HFFc6 (cell line): ENCODE measurements at places on chromosomes 1 and 21.

DNA sequence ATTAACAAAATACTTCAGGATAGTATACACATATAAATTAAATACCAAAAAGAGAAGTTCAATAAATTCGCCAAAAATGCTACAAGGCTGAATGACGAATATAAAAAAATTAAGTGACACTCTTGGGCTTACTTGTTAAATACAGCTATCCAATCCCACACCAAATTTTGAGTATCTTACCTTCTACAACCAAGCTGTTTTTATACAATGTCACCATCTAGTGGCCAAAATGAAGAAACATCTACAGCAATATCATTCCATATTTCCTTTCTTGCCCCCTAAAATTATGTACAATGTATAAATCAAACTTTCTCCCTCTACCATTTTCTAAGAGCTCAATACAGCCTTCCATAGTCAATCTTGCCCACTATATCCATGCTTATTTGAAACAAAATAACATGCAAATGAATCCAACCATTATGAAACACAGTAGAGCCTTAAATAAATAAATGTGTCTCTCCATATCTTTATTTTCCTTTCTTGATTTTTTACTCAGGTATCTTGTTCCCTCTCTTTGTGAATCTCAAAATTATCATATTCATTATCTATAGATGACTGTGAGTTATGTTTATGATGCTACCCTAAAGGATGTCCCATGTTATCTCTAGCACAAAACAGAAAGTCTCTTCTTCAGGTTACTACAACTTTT is 86.3 kb downstream of the ACBD6 start:
- peak; percentile 32 for DNase-seq

GRCh38 chr1:184843732-184844495 is 89.3 kb upstream of the EDEM3 start:
- no peak for DNase-seq

DNA sequence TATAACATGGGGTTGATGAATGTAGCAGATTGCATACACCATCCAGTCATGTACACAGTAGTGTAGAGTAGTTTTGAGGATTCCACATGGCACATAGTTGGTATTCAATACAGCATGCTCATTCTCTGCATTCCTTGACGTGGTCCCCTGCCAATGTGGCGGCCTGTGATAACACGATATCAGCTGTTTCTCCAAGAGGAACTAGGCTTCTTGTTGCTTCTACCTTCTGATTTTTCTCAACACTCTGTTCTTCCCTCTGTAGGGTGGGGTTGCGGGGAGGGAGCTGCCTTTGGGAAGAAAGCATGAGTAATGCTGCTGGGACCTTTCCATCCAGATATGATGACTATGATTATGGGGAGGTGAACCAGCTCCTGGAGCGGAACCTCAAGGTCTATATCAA is 19.4 kb downstream of the SESN2 start:
- DNase-seq, result no peak

- no peak for DNase-seq
Measured at GRCh38 chr21:25215698-25216384, 391.4 kb downstream of the MRPL39 start.

- DNase-seq, result no peak
Measured at GRCh38 chr1:232529747-232530146, 100.2 kb downstream of the SIPA1L2 start.

- DNase-seq, result no peak
Measured at GRCh38 chr21:44024887-44025353, 12.8 kb downstream of the TRAPPC10 start.

GRCh38 chr1:10168912-10169514 is 41.4 kb upstream of the KIF1B start:
- no peak for DNase-seq

- DNase-seq, result no peak
Measured at GRCh38 chr1:3386205-3387002, 68.1 kb upstream of the ARHGEF16 start.

DNA sequence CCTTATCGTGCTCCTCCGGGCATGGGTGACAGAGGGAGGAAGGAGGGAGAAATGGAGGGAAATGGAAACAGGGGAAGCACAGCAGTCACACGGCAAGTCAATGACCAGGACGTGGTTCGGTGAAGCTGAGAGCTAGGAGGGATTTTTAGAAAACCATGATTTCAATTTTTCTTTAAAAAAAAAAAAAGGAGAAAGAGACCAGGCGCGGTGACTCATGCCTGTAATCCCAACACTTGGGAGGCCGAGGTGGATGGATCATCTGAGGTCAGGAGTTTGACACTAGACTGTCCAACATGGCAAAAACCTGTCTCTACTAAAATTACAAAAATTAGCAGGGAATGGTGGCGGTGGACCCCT is 776 bp upstream of the TNFRSF9 start:
- DNase-seq, result peak; percentile 10

DNA sequence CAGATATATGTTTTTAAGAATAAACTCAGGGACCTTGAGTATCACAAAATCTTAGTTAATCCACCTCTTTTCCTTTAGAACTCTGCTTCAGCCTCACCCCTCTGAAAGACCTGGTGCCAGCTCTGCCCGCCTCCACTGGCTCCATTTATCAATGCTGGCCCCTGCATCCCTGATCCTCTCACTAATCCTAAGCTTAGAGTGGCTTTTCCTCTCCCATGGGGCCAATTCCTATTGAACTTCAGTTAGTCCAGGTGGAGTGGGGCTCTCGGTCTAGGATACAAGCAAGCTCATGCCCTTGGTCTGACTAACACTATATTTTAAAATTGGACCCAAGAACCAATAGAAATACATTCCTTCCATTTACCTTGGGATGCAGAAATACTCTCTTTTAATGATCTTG is 87.0 kb downstream of the RGS7 start:
- no peak for DNase-seq

DNA sequence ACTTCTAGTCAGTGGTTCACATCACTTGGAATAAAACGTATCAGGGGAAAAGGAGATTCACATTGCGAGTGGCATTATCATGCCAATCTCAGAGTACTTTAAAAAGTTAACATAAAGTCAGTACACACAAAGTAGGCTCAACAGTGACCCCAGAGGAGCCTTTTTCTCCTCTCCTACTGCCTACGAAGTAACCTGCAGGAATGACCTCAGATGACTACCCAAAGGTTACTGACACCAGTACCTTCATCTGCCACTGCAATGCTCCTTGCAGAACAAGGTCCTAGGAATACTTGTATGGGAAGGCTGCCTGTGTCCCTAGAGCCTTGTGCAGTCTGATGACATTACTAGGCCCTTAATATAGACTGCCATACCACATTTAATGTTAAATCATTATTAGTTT is 389.8 kb upstream of the LYPLAL1 start:
- no peak for DNase-seq

DNA sequence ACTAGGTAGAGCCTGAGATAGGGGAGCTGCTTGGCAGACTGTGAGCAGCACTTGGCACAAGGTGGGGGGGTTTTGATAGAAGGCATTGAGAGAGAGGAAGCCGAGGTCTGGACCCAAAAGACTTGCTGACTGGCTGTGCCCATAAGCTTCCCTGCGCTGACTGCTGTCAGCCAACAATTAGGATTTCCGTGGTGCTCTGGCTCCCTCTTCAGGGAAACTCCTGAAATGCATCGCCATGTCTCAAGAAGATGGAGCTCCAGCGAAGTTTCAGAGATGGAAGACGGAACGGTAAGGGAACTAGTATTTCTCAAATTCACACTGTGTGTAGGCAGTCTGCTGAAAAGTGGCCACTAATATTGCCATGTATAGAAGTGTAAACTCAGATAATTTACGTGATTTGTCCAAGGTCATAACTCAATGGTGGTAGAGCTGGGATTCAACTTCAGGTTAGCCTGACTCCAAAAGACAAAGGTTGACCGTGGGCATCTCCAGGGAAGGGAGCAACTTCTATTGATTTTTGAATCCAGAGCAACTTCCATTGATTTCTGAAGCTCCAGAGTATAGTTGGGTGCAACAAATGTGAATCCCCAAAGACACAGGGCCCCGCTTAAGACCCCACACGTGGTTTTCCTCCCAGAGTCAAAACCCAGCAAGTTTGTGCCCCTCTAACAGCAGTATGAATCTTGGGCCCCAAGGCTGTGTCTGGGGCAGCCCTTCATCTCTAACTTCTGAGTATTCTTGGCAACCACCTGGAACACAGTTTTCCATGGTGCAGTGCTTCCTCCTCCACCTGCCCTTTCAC is 44.5 kb upstream of the CRNN start:
- peak; percentile 73 for DNase-seq

GRCh38 chr1:233707880-233708815 is 94.2 kb downstream of the KCNK1 start:
- DNase-seq, result no peak

DNA sequence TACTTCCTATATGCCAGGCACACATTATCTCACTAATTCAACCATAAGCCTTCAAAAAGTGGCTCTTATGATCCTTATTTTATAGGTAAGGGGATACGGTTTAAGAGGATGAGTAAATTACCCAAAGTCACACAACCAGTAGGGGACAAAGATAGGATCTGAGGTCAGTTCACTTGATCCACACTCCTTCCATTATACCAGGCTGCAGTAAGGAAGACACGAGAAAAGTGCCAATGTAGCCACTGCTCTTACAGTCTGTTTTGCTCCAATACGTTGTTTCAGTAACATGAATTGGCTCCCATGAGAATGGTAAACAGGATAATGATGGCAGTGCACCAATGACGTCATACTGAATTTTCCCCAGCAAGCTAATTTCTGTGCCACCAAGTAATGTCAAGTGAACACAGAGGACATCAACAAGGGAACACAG is 15.4 kb upstream of the GUCA2A start:
- DNase-seq, result no peak

DNA sequence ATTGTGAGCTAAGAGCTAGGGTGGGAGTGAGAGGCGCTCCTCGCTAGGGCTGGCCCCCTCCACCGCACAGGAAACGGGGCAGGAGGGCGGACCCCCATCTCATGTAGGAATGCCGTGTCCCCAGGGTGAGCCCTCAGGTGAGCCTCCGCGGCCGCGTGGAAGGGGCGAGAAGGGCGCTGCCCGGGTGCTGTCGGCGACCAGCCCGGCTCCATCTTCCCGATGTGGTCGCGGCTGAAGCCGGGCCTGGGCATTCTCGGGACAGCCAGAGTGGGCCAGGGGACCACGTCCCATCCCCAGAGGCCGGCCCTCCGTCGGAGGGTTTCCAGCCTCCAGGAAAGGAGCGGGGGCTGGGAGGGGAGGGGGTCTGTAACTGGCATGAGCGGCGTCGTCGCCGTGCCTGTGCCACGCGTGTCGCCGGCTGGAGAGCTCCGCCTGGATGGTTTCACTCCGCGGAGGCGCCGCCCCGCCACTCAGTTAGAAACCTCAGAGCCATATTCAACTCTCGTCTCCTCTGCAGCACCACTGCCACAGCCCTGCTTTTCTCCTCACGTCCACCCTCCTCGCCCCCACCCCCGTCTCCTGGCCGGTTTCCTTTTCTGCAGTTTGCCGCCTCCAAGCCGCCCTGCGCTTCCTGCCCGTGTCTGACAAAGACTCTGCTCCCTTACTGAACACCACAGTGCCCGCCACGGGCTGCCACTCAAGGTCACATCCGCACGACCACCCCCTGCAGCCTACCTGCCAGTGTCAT is at the start of gene TMEM269:
Gene TMEM269, plus strand, starts transcription at position 46 of the 748 bp plus-strand sequence. CDS start 4,903 bp downstream, outside the sequence.
- DNase-seq, result no peak

DNA sequence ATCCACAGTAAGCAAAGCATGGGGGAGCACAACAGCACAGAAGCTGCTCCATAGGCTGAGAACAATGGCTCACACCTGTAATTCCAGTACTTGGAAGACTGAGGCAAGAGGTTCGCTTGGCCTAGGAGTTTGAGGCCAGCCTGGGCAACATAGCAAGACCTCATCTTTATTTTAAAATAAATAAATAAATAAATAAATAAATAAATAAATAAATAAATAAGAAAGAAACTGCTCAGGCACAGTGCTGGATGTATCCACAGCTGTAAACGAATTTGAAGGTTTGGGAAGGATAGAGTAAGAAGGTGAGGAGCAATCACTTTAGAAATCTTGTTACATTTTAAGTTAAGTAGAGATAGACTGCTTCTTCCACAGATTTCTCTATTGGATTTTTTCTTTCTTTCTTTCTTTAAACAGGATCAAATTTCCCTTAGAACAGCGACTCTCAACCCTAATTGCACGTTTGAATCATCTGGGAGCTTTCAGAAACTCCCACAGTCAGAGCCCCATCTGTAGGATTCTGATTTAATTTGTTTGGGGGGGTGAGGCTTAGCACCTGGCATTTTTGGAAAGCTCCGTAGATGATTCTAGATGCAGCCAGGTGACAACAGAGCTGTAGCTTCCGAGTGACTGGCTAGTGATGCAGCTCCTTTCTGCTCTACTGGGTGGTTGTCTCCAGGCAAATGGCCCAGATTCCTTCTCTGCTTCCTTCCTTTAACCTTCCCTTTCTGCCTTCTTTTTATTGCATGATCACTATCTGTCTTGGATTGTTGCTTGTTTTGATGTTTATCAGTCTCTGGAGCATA is 53.5 kb downstream of the S1PR1 start:
- DNase-seq, result no peak

DNA sequence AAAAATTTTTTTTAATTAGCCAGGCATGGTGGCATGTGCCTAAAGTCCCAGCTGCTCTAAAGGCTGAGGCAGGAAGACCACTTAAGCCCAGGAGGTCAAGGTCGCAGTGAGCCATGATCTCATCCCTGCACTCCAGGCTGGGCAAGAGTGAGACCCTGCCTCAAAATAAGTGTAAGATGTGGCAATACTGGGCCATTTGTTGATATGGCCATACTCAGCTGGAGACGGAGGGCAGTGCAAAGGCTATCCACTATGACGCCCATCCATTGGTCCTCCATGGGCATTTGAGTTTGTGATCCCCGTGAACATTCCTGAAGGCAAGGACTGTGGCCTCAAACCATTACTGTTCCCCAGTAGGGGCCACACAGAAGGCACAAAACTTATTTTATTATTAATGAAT is 1.5 kb downstream of the CASP9 start:
- no peak for DNase-seq

GRCh38 chr21:34821717-34822116 is 152.9 kb downstream of the CLIC6 start:
- no peak for DNase-seq

DNA sequence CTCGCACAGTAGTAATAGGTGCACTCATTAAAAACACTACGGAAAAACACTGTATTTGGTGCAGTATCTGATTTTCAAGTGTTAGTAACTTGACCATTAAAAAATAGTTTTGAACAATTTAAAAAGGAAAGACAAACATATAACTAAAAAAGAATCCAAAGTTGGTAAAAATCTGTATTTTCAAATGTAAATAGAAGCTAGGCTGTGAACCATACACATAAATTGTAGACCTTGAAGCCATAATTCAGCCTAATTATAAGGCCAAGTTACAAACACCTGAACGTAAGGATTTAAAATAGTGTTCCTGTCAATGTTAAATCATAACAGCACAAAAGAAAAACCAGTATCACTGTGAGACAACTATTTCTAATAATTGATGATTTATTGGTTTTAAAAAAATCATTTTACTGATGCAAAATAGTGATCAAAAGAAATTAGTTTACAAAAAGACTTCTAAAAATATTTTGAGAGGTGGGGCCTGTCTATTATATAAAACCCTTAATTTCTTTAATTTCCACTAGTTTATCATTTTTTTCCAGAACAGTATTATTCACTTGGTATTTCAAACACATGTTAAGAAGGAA is 4.5 kb downstream of the IRF2BP2 start:
- DNase-seq, result no peak

- DNase-seq, result no peak
Measured at GRCh38 chr1:64470665-64471217, 812 bp downstream of the CACHD1 start.
